Fibroblast of skin of left biceps (primary cell): ENCODE measurements at places on chromosomes 6 and 20.

GRCh38 chr6:67361264-67361663 lies 1273.8 kb upstream of the ADGRB3 start:
- DNase-seq = no peak

DNA sequence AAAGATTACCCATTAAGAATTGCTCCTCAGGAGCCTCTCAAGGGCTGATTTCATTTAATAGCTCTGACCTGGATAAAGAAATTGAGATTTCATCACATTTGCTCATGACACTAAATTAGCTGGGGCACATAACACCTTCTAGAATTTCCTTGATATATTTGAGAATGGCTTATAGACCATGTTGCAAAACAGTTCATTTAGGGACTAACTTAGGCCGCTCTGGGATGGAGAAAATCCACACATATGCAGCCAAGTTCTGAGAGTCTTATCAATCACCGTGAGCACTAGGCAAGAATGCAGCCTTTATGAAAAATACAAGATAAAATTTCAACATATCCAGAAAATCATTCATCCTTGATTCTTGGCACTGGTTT lies 91.0 kb upstream of the MCHR2 start:
- peak; percentile 51 for DNase-seq

DNA sequence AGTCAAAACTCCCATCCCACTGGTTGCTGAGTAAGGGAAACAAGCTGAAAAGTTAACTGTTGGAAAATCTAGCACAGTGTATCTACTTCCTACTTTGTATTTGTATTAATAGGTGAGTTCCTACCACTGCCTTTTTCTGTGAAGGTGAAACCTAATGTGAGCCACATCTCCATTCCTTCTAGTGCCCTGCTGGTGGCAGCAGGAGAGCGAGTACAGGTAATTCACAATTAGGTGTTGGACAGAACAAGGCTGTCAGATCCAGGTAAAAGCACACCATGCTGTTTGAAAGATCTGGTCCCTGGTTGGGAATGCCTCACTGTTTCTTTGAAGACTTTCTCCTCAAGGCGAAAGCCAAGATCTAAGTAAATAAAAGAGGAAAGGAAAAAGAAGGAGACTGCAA lies 528.4 kb downstream of the PKHD1 start:
- no peak for DNase-seq

- no peak for DNase-seq
These were observed 1.5 kb downstream of the BAK1 start for GRCh38 chr6:33578588-33579011.

GRCh38 chr6:127103482-127103881 lies 15.0 kb upstream of the RSPO3 start:
- no peak for DNase-seq

GRCh38 chr6:44388135-44388487 lies 605 bp downstream of the CDC5L start:
- DNase-seq = no peak

- no peak for DNase-seq
These were observed 8.3 kb downstream of the NHSL1 start for GRCh38 chr6:138491017-138491416.

DNA sequence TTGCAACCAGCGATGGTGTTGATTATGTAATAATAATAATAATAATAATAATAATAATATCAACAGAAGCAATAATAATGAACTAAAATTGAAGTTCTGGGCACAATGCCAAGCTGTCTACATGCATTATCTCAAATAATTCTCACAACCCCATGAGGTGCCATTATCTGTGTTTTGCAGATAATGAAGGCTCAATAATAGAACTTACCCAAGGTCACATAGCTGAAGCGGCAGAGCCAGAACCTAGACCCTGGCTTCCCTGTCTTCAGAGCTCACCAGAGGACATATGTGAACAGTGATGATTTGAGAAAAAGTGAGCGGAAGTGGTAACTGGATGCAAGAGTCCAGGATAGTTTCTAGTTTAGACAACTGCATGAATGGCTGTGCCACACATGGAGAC lies 91.0 kb downstream of the HIVEP1 start:
- DNase-seq = no peak

DNA sequence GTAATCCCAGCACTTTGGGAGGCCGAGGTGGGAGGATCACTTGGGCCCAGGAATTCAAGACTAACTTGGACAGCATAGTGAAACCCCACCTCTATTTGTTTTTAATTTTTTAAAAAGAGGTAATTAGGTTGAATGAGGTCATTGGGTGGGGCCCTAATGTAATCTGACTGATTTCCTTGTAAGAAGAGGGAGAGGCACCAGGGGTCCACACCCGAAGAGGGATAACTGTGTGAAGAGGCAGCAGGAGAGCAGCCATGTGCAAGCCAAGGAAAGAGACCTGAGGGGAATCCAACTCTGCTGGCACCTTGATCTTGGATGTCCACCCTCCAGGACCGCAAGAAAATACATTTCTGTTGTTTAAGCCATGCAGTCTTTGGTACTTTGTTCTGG lies 63.4 kb downstream of the QRSL1 start:
- DNase-seq = no peak

DNA sequence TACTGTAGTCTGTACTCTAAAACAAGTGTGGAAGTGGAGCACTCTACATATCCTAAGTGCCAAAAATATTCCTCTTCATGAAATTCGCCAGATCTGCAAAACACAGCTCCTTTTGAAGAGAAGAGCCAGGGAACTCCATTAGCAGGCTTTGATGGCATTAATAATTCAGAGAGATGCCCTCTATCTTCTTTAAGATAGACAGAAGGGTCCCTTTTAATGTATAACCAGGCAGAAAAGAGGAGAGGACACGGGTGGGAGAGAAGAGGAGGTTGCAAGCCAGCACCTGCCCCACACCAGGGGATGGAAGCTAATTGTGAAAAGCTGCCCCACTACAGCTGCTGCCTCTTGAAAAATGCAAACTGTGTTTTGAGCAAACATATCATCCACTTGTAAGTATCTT lies 3.7 kb upstream of the RFPL4B start:
- DNase-seq = no peak

- no peak for DNase-seq
These were observed 2.0 kb downstream of the FOXQ1 start for GRCh38 chr6:1313767-1314503.

DNA sequence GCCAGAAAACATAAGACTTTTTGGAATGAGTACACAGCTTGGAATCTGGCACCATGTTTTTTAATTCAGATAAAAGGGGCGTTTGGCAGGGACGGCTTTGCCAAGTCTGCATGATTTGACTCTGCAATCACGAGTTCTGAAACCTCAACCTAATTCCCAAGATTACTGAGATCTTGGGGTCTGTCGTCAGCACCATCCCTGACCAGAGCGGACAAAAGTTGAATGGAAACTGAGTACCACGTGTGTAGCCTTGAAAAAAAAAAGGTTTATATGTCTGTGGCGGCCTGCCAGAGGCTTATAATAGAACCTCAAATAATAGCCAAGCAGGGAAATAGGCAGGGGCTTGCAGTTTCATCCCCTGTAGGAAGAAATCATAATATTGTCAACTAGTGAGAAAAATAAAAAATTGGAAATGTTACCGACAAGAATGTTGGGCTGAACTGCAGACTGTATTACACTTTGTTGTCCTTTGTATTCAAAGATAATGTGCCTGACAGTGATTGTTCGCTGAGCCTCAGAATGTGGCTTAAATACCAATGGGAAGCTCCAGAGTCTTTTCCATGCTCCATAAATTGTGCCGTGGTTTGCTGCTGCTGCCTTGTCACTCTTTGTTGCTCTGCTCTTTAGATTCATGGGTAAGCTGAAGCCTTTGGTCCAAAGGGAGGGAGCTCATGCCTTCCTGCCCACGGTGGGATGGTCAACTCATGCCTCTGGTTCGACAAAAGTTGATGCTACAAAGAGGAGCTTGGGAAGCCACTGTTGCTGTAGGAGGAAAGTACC lies 118.8 kb upstream of the ARID1B start:
- peak; percentile 83 for DNase-seq

DNA sequence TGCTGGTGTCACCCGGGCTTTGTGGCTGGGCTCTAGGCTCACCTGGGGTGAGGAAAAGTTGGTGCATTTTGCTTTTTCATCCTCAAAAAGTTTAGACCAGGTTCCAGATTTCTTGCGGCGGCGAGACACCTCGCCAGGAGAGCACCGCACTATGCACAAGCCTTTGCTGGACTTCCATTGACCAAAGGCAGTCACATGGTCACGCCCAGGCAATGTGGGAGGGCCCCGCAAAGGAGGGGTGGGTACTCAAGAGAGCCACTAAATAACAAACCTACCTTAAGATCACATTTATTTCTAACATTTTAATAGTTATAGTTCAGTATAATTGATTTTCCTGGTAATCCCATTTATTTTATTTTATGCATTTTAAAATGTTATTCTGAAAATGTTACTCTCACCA lies 3.0 kb upstream of the KIF16B start:
- DNase-seq = no peak
